Heart left ventricle (tissue), 16 donors: ENCODE measurements at places on chromosomes 12 and 14. TPM values are rescaled to one million over a fixed set of nuclear protein-coding genes. Genes with fewer than 3 reads are reported as not detected.

GRCh38 chr14:52695481-52696091 lies at the start of gene ERO1A:
ERO1A (minus strand) TSS chr14:52695558; CDS start chr14:52695481, 77 bp downstream.
- peak; percentile 92 for DNase-seq

GRCh38 chr12:48981757-48982157 lies 3.6 kb downstream of the WNT1 start:
- no peak for DNase-seq

DNA sequence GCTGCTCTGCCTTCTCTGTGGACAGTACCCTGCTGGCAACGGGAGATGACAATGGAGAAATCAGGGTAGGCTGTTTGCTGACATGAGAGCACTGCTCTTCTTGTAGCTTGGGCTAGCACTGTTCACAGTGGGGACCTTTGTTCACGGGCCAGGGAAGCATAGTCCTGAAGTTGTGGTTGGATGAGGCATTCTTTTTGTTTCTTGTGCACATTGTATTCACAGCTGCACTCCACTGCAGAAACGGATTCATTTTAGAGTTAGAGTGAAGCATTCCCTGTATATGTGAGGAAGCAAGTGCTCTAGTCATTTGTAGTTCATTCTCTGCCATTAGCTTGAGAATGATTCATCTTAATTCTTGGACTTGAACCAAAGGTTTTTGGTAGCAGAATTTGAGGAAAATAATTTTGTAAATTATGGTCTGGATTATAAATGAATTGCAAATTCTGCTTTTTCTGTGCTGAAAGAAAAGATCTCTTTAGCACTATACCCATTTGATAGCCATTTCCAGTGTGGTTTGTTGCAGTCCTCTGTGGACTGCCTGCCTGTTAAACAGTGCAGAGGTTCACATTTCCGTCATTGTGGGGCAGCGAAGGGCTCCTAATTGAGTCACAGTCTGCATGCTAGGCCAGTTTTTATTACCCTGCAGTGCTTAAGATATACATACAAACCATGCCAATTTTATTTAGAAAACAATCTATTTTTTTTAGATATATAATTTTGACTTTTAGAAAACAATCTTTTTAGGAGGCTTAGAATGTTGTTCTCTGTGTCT lies 80.6 kb downstream of the APAF1 start:
- DNase-seq = no peak

GRCh38 chr14:63517354-63517753 lies 25.8 kb downstream of the PPP2R5E start:
- no peak for DNase-seq

DNA sequence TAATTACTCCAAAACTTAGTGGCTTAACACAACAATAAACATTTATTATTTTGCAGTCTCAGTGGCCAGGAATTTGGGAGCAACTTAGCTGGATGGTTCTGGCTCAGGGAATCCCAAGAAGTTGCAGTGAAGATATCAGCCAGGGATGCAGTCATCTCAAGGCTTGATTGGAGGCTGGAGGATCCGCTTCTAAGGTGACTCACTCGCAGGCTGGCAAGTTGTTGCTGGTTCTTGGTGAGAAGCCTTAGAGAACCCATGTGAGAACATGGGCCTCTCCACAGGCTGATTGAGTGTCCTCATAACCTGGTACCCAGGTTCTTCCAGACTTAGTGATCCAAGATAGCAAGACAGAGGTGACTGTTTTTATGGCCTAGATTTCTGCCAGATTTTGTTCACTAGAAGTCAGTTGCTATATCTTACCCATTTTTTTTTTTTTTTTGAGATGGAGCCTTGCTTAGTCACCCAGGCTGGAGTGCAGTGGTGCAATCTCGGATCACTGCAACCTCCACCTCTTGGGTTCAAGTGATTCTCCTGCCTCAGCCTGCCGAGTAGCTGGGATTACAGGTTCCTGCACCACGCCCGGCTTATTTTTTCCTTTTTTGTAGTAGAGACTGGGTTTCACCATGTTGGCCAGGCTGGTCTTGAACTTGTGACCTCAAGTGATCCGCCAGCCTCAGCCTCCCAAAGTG lies 32.5 kb downstream of the BRMS1L start:
- no peak for DNase-seq

DNA sequence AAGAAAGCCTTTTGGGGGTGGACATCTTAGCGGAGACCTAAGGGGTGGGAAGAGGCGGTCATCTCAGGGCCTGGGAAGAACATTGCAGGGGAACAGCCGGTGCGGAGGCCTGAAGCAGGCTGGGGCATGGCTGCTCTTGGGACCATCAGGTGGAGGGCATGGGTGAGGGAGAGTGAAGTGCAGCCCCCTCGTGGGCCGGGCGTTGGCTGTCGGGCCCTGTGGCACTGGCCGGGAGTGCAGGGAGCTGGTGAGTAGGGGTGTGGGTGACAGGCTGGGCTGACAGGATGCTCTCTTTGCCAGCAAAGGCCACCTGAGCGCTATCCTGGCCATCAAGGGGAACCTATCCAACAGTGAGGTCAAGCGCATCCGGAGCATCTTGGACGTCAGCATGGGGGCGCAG lies 11.7 kb downstream of the TNFAIP2 start:
- no peak for DNase-seq

- DNase-seq = no peak
Measured at GRCh38 chr12:122028905-122029560, 7.3 kb downstream of the BCL7A start.

DNA sequence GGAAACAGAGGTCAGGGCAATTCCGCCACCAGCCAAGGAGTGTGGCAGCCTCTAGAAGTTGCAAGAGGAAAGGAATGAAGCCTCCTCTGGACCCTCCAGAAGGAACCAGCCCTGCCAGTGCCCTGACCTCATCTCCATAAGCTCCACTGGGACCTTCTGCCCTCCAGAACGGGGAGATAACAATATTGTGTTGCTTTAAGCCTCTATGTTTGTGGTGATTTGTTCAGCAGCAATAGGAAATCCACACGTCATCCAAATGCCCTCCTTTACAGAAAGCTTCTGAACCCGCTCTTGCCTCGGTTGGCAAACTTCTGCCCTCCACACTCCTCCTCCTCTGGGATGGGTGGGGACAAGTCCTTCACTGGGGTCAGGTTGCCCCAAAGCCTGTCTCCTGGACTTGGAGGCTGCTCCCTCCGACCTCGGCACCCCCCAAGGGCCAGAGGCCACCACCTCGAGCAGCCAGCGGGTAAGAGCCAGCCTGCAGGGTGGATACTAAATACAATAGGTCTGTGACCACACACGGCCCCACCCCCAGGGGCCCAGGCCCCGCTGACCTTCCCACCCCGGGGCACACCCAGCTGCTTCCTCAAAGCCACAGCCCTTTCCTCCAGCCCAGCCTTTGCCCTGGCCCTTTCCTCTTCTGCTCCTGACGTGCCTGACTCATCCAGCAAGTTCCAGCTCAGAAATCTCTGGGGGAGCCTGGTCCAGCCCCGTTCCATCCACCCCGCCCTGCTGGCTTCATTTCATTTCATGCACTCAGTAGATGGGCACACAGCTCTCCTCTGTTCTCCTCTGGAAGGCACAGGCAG lies 58.7 kb upstream of the NCOR2 start:
- DNase-seq = peak; percentile 88

DNA sequence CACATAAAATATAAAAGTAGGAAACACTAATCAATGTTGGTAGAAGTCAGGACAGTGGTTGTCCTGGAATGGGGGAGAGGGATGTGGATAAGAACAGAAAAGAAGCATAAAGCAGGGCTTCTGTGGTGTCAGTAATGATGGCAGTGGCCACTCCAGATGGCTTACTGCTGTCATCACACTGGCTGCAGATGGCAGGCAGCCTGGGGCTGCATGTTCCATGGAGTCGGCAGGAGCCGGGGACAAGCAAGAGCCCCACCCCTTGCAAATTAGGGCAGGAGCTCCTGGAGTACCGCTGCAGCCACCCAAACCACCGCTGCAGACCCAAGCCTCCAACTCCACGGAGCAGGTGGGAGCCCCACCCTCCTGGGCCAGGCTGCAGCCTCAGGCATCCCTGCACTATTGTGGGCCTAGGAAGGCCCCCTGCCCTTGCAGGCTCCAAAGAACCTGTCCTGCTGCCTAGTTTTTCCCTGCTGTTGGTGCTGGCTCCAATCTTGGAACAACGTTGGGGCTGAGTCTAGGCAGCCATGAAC lies 28.8 kb upstream of the SLC5A8 start:
- DNase-seq = no peak

PMCH gene
- not detected for polyA plus RNA-seq

GPRC5A gene
- 0.61 TPM for polyA plus RNA-seq

CLEC6A gene
- not detected for polyA plus RNA-seq

C3AR1 gene
- polyA plus RNA-seq = 4.1 TPM
